ENCODE measurements at places on chromosomes 7 and 10.

DNA sequence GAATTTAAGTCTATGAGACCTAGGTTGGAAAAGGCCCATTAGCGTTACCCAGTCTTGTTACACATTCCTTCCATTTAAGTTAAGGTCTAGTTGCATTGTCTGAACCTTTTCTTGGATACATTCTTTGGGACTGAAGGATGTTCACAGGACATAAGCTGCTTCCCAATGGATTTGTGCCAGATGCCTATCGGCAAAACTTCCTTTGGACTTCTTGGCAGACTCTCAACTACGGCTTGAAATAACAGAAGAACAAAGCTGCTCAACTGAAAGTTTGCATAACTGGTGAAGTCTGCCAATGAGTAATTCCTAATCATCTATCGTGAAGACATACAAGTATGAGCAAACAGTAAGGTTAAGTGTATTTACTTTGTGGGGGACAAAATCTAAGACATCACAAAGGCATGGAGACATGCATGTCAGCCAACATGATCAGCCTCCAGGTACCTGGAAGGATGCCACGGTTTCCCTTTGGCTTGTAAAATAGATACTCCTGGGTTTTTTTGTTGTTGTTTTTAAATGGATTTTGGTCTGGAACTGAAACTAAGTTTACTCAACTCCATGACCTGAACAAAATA is 35.4 kb downstream of the MALSU1 start:
- DNase-seq = no peak

GRCh38 chr7:36272211-36272566 is 117.5 kb upstream of the ANLN start:
- DNase-seq = no peak

DNA sequence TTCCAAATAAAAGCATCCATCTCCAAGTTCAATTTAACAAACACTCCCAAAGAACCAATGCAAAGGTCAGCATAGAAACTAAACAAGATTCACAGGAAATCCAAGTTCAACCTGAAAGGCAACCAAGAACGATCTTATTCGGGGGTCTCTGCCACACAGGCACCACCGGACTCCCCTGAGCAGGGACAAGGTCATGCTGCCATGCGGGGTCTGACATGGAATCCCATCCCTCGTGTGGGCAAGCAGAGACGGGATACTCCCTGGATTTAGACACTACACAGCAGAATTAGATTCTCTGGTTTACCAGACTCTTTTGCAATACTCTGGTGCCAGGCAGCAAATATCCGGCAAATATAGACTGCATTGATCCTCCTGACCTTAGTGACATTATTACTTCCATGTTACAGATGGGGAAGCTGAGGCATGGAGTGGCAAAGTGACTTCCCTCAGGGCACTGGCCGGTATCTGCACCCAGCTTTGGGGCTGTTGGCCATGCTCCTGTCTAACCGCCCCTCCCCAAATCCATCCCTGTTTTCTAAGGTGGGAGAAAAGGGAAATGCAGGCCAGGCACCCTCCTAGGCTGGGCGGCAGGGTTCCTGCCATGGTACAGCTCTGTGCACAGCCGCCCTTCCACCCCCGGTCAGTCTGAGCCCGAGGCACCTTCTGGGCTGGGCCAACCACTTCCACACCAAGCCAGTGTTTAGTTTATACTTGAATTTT is 111.8 kb downstream of the VIPR2 start:
- no peak for DNase-seq

DNA sequence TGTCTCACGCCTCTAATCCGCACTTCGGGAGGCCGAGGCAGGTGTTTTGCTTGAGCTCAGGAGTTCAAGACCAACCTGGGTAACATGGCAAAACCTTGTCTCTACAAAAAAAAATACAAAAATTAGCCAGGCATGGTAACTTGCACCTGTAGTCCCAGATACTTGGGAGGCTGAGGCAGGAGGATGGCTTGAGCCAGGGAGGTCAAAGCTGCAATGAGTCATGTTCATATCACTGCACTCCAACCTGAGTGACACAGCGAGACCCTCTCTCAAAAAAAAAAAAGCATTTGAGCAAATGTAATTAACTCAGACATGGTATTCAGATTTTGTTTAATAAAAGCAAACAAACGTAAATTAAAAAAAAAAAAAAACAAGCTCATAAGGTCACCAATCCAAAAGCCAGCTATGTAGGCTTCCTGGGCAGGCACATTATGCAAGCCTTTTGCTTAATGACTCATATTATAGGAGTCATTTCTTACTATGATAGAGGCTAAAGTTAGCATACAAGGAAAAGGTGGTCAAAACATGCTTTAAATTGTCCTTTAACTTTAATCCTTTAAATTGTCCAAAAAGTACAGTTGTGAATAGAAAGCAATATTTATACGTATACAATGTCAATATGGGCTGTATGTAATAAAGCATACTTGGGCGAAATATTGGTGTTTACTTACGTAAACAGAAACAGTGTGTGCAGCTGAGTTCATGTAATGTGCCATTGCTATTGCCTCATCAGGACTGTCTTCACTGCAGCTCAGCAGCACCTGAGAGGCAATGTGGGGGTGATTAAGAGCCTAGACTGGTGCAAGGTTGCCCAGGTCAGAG is 13.0 kb downstream of the AKR1D1 start:
- DNase-seq = no peak

- no peak for DNase-seq
Measured at GRCh38 chr10:86747796-86748581, 8.4 kb upstream of the BMPR1A start.
